ENCODE measurements at places on chromosomes 1 and 21. TPM values are rescaled to one million over a fixed set of nuclear protein-coding genes. Genes with fewer than 3 reads are reported as not detected.

Gene SH2D2A
- polyA plus RNA-seq = 5.3 TPM

- no peak for DNase-seq
Measured at GRCh38 chr1:66168467-66168887, 365.5 kb upstream of the SGIP1 start.

- DNase-seq = peak; percentile 84
Measured at GRCh38 chr1:84688463-84689061, 1.7 kb downstream of the SSX2IP start.

GRCh38 chr1:167262836-167263235 lies 42.1 kb downstream of the POU2F1 start:
- DNase-seq = no peak

DNA sequence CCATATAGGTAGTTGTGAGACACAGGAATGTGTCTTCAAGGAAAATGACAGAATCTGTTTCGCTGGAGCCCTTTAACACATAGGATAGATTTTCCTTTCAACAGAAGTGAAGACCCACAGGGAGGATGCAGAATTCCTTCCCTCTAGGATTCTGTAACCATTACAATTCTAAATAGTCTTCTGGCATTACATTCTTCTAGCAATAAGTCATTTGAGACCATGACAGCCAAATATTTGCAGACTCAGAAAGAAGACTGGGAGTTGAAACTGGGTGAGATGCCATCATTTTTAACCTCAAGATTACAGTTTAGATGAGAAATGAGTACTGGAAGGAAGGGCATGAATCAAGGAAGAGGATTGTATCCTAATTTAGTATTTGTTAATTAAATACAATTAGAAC lies 61.6 kb downstream of the ZBTB18 start:
- no peak for DNase-seq

Gene CBS
- 8.5 TPM for polyA plus RNA-seq

- DNase-seq = peak; percentile 63
Measured at GRCh38 chr1:101150670-101151069, 86.1 kb upstream of the S1PR1 start.

DNA sequence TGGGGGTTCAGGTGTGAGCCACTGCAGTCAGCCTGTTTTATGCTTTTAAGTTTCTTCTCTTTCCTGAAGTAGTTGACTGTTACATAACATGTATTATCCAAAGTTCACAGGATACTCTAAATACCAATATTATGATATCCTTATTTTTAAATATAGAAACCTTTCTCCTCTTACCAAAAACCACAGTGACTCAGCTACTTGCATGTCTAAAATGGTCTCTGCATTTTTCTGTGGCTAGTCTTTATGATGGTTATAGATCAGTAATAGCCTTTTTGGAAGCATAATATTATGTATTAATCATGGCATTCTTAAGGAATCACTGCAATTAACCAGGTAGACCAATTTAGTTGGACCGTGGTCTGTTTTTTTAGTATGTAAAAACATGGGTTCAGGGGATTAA lies 210.8 kb upstream of the CACYBP start:
- no peak for DNase-seq

- DNase-seq = no peak
Measured at GRCh38 chr1:83805921-83806320, 193.0 kb downstream of the TTLL7 start.

DNA sequence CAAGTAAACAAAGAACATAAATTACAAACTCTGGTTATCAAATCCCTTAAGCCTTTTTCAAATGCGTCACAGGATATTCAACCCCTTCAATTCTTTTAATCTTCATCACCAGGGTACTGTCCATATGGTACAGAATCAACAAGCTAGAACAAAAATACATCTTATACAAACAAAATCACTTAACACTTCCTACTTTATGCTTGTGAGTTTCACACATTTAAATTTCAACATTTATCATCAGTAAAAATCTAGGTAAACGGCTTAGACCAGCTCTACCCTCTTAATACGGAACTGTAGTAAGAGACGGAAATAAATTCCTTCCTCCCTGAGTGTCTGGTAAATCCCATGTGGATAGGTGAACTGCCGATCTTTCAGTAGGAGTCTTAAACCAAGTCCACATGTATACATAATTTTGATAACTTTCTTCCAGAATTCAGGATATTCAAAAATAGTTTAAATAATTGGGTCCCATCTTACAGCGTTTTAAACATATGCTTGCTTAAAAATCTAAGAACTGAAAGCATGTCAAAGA lies 1.0 kb downstream of the CCDC181 start:
- no peak for DNase-seq

GRCh38 chr1:32240140-32240951 lies 6.7 kb upstream of the FAM167B start:
- peak; percentile 76 for DNase-seq

DNA sequence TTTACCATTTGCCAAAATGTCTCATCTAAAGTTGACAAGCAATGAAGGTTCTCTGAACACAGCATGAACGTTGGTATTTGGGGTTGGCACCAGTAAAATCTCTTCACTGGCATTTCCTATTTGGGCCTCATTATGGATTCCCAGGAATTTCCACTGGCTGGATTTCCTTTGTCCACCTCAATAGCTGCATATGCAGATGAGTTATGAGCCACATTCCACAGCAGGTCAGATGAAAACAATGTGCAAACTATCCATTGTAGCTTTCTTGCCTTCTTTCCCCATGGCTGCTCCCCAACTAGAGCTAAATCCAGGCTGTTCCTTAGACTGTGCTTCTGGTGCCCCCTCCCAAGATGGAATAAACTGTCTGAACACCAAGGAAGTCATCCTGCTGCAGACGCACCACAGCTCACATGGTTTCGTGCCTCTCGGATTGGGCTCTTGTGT lies 168.1 kb upstream of the FGGY start:
- no peak for DNase-seq

Gene GUCA2A
- 68.7 TPM for polyA plus RNA-seq

Gene DIRAS3
- 6.0 TPM for polyA plus RNA-seq

Gene UBL4B
- polyA plus RNA-seq = not detected

DNA sequence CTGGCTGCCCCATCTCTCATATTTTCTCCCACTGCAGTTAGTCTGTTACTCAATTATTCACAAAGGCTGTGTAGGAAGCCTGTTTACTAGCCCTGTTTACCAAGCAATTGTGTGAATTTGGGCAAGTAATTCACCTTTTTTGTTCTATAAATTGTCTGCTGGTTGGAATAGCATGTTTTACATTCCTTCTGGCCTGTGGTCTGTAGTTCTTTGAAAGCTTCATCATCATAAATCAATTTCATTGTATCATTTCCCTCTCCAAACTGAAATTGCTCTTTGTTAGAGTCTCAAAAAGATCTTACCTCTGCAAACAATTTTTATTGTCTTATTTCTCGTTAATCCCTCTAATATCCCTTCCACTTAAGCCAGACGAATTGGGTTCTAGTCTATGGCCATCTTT lies 1059.5 kb upstream of the ADGRL4 start:
- no peak for DNase-seq

- no peak for DNase-seq
Measured at GRCh38 chr1:232598133-232598532, 31.8 kb downstream of the SIPA1L2 start.

DNA sequence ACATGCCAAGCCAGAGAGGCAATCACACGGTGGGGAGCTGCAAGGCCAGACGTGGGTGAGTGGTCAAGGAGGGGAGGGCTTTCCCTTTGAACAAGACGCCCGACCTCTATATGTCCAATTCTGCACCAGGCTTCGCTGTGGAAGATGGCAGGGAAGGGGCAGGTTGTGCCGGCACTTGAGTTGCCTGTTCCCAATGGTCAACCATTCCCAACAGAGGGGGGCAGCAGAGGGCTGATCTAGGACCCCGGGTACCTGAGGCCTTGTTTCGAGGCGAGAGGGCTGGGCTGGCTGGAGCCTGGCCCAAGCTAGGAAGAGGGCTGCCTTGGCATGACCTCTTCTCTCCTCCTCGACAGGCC lies 64.9 kb downstream of the TMEM53 start:
- peak; percentile 25 for DNase-seq

DNA sequence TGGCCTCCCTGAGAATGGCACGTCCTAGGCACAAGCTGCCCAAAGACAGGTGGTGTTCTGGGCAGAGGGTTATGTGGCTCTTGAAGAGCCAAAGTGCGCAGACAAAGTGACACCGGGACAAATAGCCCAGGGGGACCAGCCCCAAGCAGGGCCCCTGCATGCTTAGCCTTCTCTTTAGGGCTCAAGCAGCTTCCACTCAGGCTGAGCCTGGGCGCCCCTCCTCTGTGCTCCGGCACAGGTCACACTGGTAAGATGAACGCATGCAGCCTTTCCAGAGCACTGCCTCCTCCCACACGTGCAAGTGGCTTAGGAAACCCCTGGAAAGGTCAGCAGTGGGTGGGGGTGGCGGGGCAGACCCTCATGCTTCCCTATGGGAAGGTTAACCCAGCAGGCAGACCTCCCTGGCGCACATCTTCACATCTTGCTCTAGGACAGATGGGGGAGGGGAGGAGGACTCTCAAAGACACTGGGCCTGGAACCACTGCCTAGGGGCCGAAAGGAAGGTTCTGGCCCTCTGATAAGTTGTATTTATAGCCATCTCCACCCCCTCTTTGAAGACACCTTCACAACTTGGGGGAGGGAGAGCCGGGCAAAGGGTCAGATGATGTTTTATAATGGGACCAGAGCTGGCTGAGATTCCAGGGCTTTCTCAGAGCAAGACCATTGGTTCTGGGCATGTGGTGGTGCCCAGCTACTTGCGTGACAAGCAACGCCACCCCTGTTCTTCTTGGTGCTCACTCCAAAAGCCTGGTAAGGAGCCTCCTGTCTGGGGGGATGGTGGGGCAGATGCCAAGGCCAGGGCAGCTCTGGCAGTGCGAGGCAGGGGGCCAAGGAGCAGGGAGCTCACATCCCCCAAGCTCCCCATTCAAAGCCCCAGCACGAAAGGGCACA lies 5.5 kb downstream of the KLHL21 start:
- DNase-seq = no peak

GRCh38 chr1:202357506-202357905 lies 9.0 kb downstream of the PPP1R12B start:
- DNase-seq = no peak

GRCh38 chr1:232108598-232108997 lies 482.0 kb downstream of the DISC1 start:
- no peak for DNase-seq

GRCh38 chr1:41221995-41222394 lies 20.1 kb downstream of the SCMH1 start:
- DNase-seq = no peak

GRCh38 chr1:202221911-202222909 lies 28.6 kb downstream of the LGR6 start:
- DNase-seq = no peak

GRCh38 chr1:41245659-41246058 lies 3.6 kb upstream of the SCMH1 start:
- peak; percentile 34 for DNase-seq

Gene USP48
- polyA plus RNA-seq = 43.3 TPM

- peak; percentile 14 for DNase-seq
Measured at GRCh38 chr1:10339815-10340214, 59.0 kb upstream of the PGD start.

- peak; percentile 26 for DNase-seq
Measured at GRCh38 chr21:35508139-35508888, 459.2 kb upstream of the RUNX1 start.

Gene KRTCAP2
- polyA plus RNA-seq = 142 TPM

Gene OR10Z1
- 0.12 TPM for polyA plus RNA-seq

GRCh38 chr1:172938681-172939080 lies 112.1 kb downstream of the TNFSF18 start:
- DNase-seq = no peak

GRCh38 chr1:100449477-100449876 lies 88.5 kb upstream of the GPR88 start:
- DNase-seq = no peak

Gene NDUFS5
- 266 TPM for polyA plus RNA-seq

GRCh38 chr1:94614168-94614815 lies 72.7 kb upstream of the F3 start:
- DNase-seq = no peak

Gene RGS13
- polyA plus RNA-seq = 2.3 TPM

DNA sequence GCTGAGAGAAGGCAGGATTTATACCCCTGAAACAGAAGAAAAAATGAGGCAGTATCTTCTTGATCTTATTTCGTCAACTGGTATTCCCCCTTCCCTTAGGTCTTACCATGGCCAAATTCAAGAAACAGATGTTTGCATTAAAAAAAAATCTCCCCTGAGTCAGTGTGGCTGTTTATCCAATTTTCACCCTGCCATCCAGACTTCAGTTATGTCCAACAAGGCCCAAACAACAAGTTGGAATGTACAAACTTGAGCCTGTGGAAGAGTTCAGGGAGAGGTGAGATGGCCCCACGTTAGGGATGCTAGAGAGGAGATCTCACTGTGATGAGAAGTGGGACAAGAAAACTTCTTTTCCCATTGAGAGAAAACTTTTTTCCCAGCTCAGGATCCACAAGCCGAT lies 147.2 kb upstream of the PROX1 start:
- DNase-seq = no peak

DNA sequence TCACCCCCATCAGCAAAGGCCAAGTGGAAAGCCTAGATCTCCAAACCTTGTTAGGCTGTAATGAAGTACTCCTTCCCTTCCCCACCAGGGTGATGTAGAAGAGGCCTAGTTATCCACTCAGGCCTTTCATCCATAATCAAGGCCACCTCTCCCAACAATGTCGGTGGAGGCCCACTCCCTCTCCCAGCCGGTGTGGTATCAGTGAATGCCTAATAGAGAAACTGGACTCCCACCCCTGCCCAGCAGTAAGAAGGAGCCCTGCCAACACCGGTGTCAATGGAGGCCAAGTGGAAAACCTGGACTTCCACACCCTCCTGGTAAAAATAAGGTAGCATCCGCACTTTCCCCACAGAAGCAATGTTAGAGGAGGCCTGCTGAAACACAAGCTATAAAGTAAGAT lies 23.9 kb downstream of the NDUFS5 start:
- no peak for DNase-seq

GRCh38 chr21:43858806-43859648 lies 6.0 kb upstream of the AGPAT3 start:
- DNase-seq = no peak

Gene TRPM2
- polyA plus RNA-seq = 2.2 TPM

DNA sequence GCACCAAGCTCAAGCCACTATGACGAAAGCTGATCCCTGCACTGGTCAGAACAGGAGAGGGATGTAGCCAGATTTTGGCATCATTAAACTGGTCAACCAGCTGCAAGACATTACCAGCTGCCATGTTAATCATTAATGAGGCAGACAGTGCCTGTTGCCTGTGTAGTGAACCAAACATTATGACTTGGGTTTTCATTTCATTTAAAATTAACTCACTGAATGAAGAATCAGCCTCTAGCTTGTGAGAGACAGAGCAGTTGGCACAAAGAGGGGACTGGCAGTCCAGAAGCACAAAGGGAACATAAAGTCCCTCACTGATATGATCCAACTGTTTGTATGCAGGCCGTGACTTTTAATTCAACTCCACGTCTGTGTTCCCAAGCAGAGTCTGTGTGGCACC lies 318.9 kb downstream of the SEC16B start:
- no peak for DNase-seq

DNA sequence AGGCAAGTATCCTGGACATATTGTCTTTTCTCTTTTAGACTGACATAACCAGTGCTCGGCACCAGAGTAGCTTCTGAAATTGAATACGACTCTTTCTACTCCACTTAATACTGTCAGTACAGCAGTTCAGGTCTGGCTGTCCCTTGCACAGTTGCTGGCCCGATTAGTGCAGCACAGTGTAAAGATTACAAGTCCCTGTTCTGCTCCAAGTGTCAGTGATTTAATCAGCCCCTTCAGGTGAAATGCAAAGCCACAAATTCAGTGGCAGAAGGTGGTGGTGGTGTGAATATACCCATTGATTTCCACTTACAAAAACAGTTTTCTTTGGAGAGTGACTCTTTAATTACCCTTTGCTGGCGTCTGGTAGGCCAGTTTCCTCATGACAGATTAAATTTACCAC lies 545.4 kb downstream of the ADGRL2 start:
- DNase-seq = no peak

- DNase-seq = no peak
Measured at GRCh38 chr1:93433407-93433961, 14.4 kb upstream of the FNBP1L start.

Gene RPRD2
- 33.2 TPM for polyA plus RNA-seq

All from large intestine (tissue), 12 donors.